ENCODE measurements at places on chromosomes 7 and 10.
A peak's percentile ranks its signal among the peaks of the same experiment; 100 is the strongest.

GRCh38 chr7:130996833-130997231, 262.8 kb upstream of the KLF14 start:
- DNase-seq = no peak

DNA sequence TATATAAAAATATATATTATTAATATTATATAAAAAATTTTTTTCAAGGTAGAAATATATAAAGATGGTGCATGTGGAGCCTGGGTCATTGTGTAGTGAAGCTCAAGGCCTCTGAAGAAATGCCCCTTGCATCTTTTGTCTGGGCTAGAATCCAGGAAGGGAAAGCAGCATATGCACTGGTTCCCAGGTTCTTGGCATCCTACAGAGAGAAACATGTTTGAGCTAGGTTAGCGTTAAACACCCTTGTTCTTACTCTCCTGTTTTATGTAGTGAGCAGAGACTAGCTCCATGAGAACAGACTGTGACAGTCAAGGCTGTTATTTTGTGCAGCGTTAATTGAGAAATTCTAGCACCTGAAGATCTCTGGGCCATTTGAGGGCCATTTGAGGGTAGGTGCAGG, 116.1 kb downstream of the POM121L12 start:
- DNase-seq = no peak

DNA sequence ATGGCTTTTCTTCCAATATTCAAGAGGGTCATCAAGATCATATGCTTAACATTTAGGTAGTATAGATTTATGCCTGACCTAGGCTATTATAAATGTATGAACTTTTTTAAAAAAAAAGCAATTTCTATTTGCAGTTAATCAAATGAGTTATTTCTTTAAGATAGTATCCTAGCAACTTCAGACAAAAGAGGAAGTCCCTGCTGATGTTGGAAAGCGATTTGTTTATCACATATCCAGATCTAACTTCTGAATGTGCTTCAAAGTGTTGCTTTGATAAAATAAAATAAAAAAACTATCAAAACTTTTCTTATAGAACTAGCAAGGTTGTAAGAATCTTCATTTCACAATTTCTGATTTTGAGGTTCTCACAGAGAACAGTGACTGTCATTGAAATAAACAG, 401.9 kb upstream of the PHF14 start:
- no peak for DNase-seq

DNA sequence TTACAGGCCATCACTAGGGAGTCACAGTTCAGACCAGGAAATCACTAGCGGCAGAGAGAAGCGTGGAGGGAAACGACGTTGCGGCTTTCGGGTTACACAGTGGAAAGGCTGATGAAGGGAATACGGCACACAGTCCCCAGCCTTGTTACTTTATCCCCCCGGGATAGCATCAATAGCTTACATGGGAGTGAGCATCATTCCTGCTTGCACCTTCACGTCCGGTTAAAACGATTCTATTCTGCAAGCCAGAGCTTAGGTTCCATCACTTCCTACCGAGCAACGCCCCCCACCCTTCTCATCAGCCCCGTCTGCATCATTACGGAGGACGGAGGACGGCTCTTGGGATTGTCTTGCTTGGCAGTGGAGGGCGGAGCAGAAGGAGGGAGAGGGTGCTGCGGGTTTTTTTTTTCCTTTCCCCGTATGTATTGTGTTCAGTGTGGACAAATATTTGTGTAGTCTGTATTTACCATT, 124.9 kb downstream of the CLEC2L start:
- DNase-seq = no peak

DNA sequence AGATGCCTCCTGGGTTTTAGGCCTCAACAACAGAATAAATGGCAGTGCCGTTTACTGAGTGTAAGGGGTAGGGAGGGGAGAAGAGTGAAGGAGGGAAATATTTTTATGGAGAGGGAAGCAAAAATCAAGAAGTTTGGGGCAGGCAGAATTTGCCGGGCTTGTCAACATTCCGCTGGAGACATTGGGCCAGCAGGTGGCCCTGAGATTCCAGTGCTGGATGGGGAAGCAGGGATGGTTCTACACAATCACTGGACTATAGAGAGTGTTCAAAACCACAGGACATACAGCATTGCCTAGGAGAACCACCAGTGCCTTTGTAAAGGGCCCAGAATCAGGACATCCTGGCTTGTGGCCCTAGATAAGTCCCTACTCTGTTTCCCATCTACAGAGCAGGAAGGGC, 598.6 kb upstream of the MGMT start:
- DNase-seq = no peak

GRCh38 chr7:29066641-29067040, 79.7 kb downstream of the CPVL start:
- DNase-seq = no peak

GRCh38 chr7:29255199-29255878, 60.8 kb downstream of the CHN2 start:
- DNase-seq = no peak

GRCh38 chr10:103227416-103227815, 18.3 kb upstream of the RPEL1 start:
- DNase-seq = no peak

GRCh38 chr10:124349996-124350280, 68.8 kb downstream of the OAT start:
- DNase-seq = no peak

DNA sequence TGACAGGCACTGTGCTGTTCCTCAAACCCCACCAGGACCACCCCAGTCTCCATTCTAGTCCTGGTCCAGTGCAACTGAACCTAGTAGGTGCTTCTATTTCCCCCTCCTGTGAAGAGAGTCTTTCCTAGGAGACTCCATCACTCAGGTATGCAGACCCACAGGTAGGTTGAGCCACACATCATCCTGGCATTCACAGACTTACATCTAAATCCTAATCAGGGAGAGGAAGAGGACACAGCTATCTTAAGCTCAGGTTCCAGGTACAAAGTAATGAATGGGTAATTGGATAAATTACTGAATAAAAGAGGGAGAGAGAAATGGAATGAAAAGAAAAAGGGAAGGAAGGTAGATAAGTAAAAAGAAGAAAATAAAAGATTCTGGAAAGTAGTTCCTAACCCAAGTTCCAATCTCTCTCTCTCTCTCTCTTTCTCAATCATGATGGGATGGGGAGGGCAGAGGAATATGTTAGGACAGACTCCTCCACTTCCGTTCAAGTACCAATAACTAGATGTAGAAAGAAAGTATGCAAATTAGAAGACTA, 139.8 kb upstream of the NAMPT start:
- DNase-seq = no peak

DNA sequence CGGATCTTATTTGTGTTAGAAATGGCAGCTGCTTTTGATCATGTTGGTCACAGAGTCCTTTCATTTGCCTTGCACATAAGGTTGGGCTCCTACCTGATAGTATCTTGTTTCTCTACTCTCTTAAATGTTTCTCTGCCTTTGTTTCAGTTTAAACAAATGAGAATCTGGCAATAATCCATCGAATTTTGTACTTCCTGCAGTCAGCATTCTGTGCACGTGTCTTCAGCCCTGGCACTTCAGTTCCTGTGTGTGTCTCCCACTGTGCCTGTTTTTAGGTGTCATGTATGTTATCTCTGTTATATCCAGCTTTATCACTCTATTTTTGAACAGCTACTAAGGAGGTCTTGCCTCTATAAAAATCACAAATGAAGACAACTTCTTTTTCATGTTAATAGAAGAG, 28.4 kb upstream of the PTER start:
- no peak for DNase-seq

GRCh38 chr10:119919826-119920225, 27.3 kb downstream of the SEC23IP start:
- no peak for DNase-seq

- DNase-seq = no peak
Observed at GRCh38 chr7:26115650-26116049, 36.3 kb upstream of the NFE2L3 start.

DNA sequence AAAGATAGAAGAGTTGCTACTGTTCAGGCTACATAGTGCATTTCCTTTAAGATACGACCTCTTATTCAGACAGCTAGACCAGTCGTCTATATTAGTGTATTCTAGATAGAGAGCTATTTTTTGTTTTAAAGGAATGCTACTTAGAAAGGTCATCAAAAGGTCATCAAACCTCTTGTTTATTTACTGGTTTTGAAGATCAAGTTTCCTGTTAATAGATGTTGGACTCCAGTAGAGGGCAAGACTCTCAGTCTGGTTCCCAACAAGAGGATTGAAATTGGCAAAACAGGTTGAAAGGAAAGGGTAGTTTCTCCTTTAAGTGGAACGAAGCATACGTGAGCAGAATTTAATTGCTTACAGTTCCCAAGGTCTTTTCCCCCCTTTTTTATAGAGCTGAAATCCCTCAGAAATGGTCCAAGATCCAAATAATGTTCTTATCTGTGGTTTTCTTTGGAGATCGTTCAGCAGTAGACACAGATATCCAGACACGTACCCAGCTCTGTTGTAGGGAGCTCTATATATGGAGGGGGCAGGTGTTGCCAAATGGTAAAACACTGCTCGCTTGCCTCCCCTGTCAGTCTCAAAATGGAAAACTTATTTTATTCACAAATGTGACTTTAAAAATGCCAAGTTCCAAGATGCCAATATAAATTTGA, 37.2 kb downstream of the BAMBI start:
- no peak for DNase-seq

DNA sequence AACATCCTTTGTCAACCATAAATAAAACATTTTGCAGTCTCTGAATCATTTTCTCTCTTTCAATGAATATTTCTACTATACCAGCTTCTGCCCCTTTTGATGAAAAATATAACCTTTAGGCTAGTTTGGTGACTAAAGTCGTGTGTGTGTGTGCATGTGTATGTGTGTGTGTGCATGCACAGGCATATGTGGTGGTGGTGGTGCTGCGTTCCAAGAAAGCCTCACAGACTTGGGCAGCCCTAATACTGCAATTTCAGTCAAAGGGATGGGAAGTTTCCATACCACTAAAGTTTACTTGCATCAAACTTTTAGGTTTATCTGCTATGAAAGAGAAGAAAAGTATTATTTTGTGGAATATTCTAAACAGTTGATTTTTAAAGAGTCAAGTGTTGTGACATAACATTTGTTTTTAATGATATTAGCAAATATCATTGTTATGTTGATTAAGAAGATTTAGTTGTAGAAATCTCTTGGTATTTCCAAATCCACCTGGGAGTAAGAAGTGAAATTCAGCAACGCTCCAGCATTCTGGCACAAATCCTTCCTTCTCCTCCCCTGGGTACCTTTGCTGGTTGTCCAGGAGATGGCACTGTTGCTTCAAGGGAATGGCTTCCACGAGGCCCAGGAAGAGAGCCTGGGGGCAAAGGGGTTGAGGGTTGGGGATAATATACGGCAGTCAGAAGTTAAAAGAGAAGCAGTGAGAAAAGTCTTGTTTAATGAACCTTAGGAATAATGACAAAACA, 41.5 kb downstream of the ASB4 start:
- peak; percentile 81 for DNase-seq

DNA sequence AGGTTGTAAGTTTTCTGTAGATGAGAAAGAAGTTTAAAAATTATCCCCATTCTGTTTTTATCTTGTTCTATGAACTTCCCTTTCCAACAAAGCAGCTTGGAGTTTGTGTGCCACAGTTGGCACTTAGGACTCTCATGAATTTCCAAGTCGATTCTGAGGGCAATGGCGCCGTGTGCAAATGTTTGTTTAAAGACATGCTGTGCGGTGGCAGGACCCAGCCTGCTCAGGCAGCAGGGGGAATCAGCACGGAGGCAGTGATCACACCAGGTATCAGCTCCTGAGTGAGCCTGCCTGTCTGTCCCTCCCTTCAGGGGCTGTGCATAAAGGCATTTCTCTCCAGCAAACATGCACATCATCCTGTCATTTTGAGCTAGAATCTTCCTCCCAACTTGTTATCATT, 109.8 kb upstream of the WDR11 start:
- DNase-seq = no peak

GRCh38 chr7:126533715-126534114, 719.0 kb downstream of the GRM8 start:
- no peak for DNase-seq

DNA sequence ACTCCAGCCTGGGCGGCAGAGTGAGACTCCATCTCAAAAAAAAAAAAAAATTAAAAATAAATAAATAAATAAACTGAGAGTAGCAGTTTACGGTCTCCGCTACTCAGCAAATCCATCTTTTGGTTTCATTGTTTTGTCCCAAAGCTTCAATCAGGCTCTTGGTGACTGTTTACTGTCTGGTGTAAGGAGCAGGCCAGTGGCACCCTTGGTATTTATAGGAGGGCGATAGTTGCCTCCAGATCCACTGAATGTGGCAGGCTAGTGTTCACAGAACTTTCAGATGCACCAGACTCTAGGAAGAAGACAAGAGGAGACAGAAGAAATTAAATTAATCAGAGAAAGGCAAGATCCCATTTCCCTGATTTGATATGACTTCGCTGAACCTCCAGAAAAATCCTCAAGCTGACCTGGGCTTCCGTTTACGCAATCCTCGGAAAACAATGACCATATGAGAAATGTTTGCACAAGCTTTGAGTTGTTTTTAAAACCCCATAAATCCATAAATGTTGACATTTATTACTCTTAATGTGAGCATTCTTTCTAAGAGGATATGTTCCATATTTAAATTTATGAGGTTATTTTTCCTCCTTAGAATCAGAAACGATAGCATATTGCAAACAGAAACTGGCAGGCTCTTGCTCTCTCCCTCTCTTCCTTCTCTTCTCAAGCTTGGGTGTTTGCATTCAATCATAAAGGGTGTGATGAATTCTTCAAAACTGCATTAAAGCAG, 7.1 kb upstream of the MUC3A start:
- no peak for DNase-seq

DNA sequence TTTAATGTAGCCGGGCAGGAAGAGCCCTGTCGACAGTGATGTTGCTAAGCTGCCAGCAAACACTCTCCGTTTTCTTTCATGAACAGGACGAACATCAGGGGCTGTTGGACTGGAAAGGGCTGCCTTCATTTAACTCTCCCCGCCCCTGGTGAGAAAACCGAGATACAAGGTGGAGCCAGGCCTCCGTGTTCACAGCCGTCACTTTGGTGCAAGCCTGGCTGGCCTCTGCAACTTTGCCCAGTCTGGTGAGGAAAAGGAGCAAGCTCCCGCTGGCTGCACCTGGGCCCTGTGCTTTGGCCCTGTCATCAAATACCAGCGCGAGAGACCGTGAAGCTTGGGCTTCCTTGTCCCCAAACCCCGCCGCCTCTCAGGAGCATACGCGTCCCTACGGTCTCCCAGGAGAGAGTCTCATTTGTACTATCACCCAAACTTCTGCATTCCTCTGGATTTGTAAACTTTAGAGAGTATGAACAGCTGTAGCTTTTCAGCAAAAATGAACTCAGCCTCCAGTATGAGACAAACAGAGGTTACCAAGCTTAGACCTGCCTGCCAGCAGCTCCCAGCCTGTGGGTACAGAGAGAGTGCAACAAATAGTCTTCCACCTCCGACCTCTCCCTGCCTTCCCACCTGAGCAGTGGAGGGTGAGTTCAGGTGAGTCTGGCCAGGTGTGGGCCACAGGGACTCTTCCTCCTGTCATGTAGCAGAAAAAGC, 445.3 kb upstream of the MGMT start:
- DNase-seq = no peak

GRCh38 chr7:30980194-30980593, 16.4 kb downstream of the GHRHR start:
- DNase-seq = no peak
